ENCODE measurements at places on chromosomes 2 and 18.

- peak; percentile 26 for DNase-seq
Measured at GRCh38 chr2:170155022-170155722, 22.8 kb upstream of the MYO3B start.

- DNase-seq = no peak
Measured at GRCh38 chr2:207137596-207138337, 28.0 kb downstream of the KLF7 start.

DNA sequence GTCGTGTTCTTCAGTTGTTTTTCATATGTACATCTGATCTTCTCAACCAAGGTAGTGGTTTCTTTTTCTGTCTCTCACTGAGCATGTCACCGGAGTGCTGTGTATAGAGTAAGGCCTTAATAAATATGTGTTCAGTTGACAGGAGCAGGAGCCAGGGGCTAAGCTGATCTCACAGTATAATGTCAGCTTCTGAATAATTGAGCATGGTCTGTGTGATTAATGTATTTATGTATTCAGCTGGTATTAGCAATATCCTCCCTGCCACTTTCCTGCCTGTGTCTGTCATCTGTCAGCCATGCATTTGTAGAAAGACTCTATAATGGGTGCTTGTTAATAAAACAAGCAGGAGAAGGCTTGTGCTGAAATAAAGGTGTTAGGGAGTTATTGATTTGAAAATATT, 198.9 kb downstream of the ADCYAP1 start:
- DNase-seq = no peak

- no peak for DNase-seq
Measured at GRCh38 chr2:64812285-64812684, 158.6 kb upstream of the SERTAD2 start.

GRCh38 chr2:3282056-3282998, 95.3 kb downstream of the EIPR1 start:
- no peak for DNase-seq

DNA sequence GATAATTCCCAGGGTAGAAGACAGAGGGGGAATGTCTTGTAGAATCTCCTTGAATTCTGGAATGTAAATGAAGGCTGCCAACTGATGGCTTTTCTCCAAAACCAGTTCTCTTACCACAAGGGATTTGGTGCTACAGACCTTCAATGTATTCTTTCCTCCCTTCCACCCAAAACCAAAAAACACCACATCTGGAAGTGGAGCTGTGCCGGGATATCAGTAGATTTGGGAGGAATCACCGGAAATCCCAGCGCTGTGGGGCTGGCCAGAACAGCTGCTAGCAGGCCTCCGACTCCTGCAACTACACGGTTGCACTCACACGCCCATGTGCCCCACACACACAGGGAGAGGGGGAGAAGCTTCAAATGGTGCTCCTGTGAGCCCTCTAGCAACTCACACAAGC, 45.7 kb downstream of the RPL31 start:
- DNase-seq = no peak

DNA sequence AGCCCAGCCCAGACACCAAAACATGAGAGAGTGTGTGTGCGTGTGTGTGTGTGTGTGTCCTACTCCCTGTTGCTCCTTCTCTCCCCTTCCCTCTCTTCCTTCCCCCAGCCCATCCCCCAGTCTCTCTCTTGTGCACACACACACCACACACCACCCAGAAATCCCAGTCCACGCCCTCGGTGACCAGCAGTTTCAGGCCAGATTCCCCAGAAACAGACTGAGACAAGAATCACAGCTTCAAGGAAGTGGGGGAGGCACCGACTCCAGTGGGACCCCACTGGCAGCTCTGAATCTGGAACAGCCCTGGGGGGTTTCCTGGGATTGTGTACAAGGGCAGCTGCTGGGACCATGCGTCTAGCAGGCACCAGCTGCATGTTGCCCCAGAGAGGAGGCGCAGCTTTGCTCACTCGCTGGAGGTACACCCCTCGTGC, 113.5 kb downstream of the NDUFA10 start:
- DNase-seq = peak; percentile 75

Measured in suppressor macrophage (primary cell).